ENCODE measurements at places on chromosomes 13 and 19.
A peak's percentile ranks its signal among the peaks of the same experiment; 100 is the strongest.

DNA sequence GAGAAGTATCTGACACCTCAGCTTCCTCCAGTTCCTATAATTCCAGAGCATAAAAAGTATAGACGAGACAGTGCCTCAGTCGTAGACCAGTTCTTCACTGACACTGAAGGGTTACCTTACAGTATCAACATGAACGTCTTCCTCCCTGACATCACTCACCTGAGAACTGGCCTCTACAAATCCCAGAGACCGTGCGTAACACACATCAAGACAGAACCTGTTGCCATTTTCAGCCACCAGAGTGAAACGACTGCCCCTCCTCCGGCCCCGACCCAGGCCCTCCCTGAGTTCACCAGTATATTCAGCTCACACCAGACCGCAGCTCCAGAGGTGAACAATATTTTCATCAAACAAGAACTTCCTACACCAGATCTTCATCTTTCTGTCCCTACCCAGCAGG lies 3.1 kb downstream of the KLF5 start:
- DNase-seq = no peak

DNA sequence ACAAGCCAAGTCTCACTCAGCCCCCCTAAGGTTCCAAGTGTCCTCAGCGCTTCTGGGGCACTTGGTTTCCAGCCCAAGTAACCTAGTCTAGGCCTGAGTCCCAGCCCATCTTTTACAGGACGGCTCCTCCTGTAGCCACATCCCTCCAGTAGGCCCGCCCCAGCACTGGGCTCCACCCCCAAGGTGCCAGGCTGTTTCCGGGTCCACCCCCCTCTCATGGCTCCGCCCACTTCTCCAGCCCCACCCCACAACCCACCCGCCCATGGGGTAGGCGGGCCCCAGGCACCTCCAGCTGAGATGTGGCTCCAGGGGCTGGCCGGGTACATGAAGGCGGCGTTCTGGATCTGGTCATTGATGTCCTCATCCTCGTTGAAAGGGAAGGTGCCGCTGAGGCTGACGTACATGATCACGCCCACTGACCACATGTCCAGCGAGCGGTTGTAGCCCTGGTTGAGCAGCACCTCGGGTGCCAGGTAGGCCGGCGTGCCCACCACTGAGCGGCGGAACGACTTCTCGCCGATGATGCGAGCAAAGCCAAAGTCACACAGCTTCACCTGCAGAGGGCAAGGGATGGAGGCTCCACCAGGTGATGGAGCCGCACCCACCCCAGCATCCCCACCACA lies 17.2 kb upstream of the DACT3 start:
- peak; percentile 71 for DNase-seq

GRCh38 chr13:75915066-75915465 lies 278.9 kb downstream of the LMO7 start:
- no peak for DNase-seq

DNA sequence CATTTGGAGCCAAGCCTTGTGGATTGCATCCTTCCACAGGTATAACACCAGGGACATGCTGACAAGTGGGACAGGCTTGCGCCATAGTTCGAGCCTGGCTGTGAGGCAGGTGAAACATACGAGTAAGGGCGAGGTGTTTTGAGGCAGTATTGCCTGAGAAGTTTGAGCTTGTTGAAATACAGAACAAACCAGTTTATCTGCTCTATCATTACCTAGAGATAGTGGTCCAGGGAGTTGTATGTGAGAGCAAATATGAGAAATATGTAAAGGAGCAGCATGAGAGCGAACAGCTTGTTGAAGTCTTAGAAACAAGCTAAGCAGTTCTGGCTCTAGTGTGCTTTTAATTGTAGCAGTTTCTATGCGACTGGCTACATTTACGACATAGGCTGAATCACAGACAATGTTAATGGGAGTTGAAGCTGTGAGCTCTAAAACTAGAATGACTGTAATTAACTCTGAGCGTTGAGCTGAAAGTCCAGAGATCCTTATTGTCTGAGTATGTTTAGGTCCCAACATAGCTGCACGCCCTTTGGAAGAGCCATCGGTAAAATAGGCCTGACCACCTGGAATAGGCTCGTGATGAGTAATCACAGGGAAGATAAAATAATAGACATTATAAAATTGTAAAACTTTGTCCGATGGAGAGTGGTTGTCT lies 8.2 kb downstream of the ZNF439 start:
- DNase-seq = no peak

DNA sequence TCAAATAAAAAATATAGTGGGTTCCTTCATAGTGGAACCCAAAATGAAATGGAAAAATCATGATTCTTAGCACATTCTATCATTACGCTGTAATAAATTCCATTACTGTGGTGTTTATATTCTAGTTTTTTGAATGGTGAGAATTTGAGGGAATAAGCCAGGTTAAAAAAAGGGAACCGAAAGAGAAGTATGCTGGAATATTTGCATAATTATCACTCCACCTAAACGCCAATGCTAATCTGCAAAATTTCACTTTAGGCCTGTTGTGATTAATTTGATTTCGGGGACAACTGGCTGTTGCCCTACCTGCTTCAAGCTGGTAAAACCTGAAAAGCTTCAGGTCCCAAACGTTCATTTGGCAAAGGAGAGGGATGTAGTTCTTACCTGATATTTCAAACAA lies 32.1 kb upstream of the SCEL start:
- no peak for DNase-seq

DNA sequence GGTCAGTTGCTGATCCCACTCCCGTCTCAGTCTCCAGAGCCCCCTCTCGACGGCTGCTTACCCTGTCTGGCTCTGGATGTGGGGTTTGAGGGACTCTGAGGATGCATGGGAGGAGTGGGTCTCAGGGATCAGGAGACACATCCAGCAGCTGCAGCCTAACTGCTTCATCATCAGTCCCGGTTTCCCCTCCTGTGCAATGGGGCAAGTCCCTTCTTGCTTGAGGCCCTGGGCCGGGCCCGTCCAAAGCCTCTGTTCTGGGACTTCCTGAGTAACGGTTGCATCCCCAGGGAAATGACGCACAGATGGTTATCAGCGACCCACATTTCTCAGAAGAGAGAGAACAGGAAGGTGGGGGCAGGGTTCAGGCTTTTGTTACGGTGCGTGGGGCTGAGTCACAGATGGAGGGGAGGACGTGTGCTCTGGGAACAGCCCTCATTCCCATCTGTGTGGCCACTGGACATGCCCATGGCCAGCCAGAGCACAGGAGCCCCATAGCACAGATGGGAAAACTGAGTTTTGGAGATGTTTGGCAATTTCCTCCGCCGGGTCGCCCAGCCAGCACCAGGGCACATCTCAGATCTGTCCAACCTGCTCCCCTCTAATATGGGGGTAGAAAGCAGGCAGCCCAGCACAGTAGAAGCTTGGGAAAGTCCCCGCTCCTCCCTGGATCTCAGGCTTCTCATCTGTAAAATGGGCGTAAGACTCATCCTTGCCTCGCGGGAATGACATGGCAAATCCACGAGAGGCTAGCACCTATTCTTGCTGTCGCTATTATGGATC lies 19.3 kb downstream of the GNA15 start:
- DNase-seq = peak; percentile 60

DNA sequence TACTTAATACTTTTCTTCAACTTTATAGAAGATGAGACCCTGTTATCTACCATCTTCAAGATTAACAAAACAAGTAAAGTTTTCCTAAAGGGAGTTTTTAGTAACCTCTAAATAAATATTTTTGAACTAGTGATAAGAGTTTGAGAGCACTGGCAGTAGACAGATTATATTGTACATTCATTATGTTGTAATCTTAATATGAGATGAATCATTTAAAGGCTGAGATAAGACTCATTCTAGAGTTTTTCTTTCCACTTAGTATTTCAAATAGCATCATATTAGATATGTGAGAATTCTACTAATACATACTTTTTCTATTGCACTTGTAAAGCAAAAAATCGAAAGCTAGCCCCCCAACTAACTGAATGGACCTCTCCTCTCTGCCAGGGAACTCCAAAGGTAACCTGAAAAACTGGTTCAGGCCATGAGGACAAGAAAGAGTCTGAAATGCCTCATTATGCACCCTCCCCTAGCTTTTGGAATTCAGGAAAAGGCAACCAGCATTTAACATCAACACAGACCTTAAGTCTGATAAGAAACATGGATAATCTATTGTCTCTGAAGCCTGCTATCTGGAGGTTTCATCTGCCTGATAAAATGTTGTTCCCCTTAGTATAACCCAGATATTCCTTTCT lies 875.4 kb upstream of the SLC10A2 start:
- no peak for DNase-seq

DNA sequence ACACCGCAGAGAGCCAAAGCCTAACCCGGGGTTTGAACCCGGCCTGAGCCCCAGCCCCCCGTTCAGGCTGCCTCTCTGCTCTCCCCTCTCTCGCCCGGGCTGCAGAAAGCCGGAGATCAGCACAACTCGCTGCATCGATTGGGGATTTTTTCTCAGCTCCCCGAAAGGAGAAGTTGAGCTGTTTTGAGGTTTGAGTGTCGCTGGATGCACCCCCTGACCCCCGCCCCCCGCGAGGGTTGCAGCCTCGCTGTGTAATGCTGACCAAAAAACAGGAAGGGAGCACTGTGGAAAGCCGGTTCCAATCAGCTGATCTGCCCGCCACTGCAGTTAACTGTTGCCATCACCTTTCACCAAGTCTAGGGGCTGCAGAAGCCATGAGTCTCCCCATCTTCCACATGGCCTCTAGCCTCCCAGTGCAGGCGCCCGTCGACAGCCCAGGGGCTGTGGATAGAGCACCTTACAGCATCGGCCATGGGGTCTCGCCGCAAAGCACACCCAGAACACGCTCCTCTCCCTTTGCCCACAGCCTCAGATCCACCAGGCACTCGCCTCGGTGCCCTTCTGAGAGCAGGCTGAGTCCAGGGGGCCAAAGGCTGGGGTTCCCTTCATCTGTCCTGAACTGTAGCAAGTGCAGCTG lies 34.5 kb downstream of the MYO9B start:
- no peak for DNase-seq

- no peak for DNase-seq
Observed at GRCh38 chr19:41944336-41944735, 14.8 kb downstream of the RABAC1 start.

DNA sequence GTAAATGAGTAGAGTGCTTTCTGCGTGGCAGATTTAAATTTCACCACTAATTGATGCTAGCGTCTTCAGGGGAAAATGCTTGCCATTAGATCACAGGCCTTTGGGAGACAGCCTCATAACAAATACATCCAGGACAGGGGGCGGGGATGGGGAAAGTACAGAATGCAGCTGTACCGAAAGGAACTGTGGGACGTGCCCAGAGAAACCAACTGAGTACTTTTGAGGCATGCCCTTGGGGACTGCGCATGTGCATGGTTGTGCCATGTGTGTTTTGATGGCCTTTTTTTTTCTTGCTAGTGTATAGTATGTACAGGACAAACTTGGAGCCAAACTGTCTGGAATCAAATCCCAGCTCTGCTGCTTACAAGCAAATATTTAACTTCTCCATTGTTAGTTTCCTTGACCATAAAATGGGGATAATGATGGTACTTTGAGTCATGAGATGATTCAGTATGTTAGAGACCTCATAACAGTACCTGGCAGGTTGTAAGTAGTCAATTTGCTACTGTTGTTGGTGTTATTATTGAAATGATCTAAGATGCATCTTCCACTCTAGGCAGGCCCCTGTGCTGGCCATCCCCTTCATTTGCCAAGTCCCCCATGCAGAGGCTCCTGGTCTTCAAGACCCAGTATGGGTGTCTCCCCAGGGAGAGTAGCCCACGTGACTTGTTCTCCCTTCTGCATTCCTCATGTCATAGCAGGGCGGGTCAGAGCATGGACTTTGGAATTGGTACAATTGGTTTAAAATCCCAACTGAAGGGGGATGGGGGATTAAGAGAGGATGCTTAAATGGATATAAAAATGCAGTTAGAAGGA lies 68.3 kb upstream of the NPAS1 start:
- no peak for DNase-seq

GRCh38 chr13:107969546-107969945 lies 245.8 kb downstream of the LIG4 start:
- DNase-seq = no peak

GRCh38 chr13:100178309-100178708 lies 89.4 kb downstream of the PCCA start:
- no peak for DNase-seq

DNA sequence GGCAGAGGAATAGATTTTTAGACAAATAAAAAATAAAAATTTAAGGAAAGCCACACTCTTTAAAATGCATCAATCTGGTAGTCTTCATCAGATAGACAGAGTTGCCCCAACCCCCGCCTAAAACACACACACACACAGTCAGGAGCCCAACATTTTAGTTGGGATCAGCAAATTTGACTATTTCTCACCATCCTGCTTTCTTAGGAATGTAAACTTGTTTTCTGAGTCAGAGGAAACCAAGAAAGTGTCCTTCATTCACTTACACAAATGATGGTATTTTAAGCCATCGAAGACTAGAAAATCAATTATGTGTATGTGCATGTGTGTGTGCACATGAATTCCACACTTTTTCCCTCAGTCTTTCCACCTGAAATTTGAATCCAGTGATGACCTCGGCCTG lies 1657.5 kb downstream of the SLITRK1 start:
- no peak for DNase-seq

DNA sequence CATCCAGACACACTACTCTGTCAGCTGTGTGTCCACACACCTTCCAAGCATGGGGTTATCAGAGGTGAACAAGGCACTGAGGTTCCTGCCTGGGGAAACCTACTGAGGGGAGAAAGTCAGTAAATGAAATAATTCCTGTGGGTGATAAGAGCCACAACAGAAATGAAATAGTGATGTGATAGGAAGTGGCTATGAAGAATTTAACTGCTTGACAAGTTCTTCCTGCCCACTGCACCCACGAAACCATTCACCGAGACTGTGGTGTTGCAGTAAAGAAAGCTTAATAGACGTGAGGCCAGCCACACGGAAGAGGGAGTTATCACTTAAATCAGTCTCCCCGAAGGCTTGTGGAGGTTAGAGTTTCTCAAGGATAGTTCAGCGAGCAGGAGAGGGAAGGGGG lies 353.1 kb downstream of the UQCRFS1 start:
- no peak for DNase-seq
